H4 (cell line): ENCODE measurements at places on chromosomes 5 and 9. TPM values are rescaled to one million over a fixed set of nuclear protein-coding genes. Genes with fewer than 3 reads are reported as not detected.

Gene AMBP
- 6.6 and 9.9 TPM in 2 replicates for total RNA-seq

DNA sequence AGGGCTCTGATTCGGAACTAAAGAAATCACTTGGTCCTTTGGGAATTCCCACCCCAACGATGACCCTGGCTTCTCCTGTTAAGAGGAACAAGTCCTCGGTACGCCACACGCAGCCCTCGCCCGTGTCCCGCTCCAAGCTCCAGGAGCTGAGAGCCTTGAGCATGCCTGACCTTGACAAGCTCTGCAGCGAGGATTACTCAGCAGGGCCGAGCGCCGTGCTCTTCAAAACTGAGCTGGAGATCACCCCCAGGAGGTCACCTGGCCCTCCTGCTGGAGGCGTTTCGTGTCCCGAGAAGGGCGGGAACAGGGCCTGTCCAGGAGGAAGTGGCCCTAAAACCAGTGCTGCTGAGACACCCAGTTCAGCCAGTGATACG lies 83.4 kb downstream of the GOLPH3 start:
- DNase-seq: no peak

- DNase-seq: peak; percentile 14
Measured at GRCh38 chr5:84724683-84725082, 340.0 kb upstream of the EDIL3 start.

GRCh38 chr5:133801955-133802751 lies 166.3 kb downstream of the C5orf15 start:
- DNase-seq: peak; percentile 29

DNA sequence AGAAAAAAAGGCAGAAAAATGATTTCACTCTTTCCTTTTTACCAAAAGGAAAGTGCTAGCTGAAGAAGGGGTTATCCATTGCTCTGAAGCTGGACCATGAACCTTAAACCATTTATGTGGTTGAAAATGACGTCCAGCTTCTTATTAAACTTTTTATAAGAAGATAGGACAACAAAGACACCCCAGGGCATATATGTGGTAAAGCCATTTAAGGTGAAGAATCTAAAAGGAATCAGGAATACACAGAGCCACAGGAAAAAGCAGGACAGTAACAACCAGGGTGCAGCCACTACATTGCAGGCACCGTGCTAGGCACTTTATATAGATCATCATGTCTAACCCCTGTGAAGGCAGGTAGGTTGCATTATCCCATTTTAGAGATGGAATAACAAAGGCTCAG lies 42.1 kb downstream of the RASEF start:
- no peak for DNase-seq

GRCh38 chr5:15526413-15526812 lies 26.4 kb downstream of the FBXL7 start:
- DNase-seq: no peak

DNA sequence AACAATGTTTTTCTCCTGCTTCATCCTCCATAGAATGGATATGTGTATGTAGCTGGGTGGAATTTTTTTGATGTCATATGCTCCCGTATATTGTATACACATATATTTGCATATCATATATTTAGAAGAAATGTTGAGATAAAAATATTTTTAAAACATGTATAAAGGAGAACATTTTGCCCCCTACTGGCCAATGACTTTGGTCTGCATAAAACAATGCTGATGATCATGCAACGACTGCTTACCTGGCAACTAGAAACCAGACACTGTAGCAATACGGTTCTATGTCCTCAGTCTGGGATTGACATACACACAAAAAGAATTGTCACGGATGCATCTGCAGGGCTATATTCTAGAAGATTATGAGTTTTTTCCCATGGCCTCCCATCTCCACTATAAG lies 503.6 kb downstream of the ELAVL2 start:
- DNase-seq: no peak

GRCh38 chr5:166430491-166431319 lies 1860.7 kb upstream of the WWC1 start:
- no peak for DNase-seq

DNA sequence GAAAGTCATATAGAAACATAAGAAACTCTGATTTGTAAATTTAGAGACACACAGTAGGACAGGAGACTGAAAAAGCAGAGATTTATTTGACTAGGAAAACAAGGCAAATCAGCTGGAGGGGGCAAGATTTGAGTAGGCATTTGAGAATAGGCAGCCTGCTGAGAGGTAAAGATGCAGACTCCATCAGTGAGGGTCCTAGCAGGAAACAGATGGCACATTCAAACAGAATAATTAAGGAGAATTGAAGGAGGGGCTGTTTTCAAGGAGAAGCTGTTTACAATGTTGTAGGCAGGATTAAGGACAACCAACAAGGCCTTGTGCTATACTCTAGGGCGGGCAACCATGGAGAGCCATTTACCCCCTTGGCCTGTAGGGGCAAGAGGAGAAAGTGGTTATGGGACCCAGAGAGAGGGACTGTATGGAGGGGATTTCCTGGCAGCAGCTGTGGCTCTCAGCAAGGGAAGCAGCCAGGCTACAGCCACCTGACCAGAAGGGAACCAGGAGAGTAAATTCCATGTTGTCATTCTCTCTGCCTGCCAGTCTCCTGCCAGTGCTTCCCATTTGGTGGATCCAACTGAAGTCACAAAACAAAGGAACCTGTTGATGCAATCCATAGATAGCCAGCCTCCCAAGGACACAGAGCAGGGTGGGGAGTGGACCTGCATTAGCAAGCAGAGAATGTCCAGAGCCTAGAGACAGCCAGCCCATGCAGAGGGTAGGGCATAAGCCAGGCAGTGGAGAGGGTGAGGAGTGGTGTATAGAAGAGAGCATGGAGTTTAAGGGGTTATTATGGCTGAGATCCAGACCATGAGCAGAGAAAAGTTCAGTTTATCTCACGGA lies 38.2 kb downstream of the PAPPA start:
- DNase-seq: no peak

DNA sequence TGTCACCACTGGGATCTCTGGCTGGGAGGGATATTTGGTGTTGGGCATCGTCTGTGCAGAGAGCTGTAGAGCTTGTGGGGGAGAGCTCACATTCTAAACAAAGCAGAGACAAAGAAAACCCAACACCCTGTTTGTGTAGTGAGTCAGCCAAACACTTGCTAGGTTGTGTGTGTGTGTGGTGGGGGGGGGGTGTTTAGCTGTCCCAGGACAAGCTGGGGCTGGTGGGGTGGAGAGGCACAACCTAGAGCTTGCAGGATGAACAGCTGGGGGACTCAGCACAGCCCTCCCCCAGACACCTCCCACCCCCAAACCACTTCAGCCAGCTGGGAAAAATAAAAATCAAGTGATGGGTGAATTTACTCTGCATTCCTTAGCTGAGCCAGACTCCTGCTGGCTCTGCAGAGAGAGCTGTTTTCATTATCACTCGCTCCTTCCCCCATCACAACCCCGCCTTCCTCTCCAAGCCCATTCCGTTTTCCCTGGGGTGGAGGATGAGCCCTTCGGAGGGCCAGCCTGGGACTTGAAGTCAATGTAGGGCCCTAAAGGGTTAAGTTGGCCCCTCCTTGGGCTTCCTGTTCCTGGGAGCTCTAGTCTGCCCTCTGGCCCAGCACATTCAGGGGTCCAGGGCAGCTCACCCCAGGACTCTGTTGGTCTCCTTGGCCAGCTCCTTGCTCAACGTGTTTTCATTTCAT lies 2.6 kb downstream of the OLFML2A start:
- peak; percentile 93 for DNase-seq
